ENCODE measurements at places on chromosomes 3 and 15. TPM values are rescaled to one million over a fixed set of nuclear protein-coding genes. Genes with fewer than 3 reads are reported as not detected.

HTD2 gene
- 1.5 TPM for total RNA-seq

MYH15 gene
- total RNA-seq, result 0.12 TPM

DCBLD2 gene
- total RNA-seq, result 60.1 TPM

CHRNA7 gene
- total RNA-seq, result 1.8 TPM

DNA sequence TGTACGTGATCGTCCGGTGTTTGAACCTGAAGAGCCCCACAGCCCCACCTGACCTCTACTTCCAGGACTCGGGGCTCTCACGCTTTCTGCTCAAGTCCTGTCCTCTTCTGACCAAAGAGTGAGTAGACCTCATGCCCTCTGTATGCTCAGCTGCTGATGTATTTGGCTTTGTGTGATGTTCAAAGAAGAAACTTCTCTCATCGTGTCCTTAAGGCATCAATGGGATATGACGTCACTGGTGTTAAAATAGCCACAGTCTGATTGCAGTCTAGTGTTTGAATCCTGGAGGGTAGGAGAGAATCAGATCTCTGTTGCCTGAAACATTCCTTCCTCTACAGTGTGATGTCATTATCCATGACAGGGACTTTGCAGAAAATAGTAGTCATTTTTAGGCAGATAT lies 28.1 kb downstream of the ABHD2 start:
- no peaks in the 10 kb centered on the region for H3K27me3 ChIP-seq
- H3K36me3 ChIP-seq, result no peaks in the 10 kb centered on the region
- DNase-seq, result no peak
- peaks cover 5% of the 10 kb centered on the region for H3K4me1 ChIP-seq
- H3K27ac ChIP-seq, result peak overlapping the region; percentile 15

DNA sequence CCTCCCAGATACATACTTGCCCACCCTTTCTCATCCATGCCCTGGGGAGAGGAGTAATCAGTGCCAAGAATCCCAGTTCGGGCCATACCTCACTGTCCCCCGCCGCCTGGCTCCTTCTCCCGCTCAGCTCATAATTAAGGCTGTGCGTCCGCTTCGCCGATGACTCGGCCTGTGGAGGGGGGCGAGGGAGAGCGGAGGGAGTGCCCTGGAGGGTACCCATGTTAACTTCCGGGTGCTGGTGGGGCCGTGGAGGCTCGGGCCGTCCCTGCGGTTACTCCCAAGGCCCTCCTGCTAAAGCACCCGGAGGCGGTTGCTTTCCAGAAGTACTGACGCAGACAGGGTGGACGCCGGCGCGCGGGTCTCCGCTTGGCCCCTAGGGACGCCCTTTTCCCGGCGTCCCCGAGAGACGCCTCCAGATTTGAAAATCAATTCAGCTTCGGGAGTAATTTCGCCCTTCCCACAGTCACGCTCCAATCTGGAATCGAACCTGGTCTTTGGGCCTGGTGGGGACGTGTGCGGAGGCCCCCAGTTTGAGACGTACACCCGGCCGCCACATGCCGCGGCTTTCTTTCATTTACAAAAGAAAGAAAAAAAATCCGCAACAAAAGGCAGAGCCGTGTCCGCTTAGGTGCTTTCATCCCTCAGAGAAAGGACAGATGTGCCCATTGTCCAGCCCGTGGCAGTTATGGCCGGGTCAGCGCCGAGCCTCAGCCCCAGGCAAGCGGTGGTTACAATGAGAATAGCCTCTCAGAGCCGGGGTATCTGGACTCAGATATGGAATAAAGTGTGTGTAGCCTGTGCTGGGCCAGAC lies 1.0 kb upstream of the ONECUT1 start:
- H3K4me3 ChIP-seq, result no peak overlapping the region
- H3K36me3 ChIP-seq, result no peaks in the 10 kb centered on the region
- peaks cover 57% of the 10 kb centered on the region for H3K27me3 ChIP-seq
- no peak for DNase-seq
- no peaks in the 10 kb centered on the region for H3K4me1 ChIP-seq

- no peaks in the 10 kb centered on the region for H3K4me1 ChIP-seq
- no peaks in the 10 kb centered on the region for H3K36me3 ChIP-seq
- H3K4me3 ChIP-seq, result no peak overlapping the region
- no peak for DNase-seq
- H3K27ac ChIP-seq, result no peak overlapping the region
These were observed 139.1 kb upstream of the LRIG1 start for GRCh38 chr3:66639809-66640356.

GRCh38 chr3:182325213-182325950 lies 467.9 kb upstream of the ATP11B start:
- DNase-seq, result no peak
- no peaks in the 10 kb centered on the region for H3K4me1 ChIP-seq
- no peaks in the 10 kb centered on the region for H3K27me3 ChIP-seq
- H3K36me3 ChIP-seq, result no peaks in the 10 kb centered on the region

- DNase-seq, result no peak
- no peaks in the 10 kb centered on the region for H3K27me3 ChIP-seq
- no peak overlapping the region for H3K27ac ChIP-seq
These were observed 921.3 kb upstream of the NR2F2 start for GRCh38 chr15:95409211-95409610.

Data from uterus (tissue), 4 donors.